Astrocyte (in vitro differentiated cells and primary cell): ENCODE measurements at places on chromosomes 11 and 22. TPM values are rescaled to one million over a fixed set of nuclear protein-coding genes. Genes with fewer than 3 reads are reported as not detected.

Gene DEFB131B
- total RNA-seq: not detected in 2 replicates

Gene OR51E2
- 0.27 and 0.38 TPM in 2 replicates for total RNA-seq

Gene OR52N4
- total RNA-seq: not detected in 2 replicates

Gene ISX
- total RNA-seq: not detected in 2 replicates

GRCh38 chr11:1752907-1753228 lies 2.5 kb upstream of the IFITM10 start:
- H3K4me1 ChIP-seq: peaks cover 31% of the 10 kb centered on the region

GRCh38 chr22:37310075-37310606 lies 27.8 kb downstream of the CYTH4 start:
- no peak for DNase-seq
- H3K4me1 ChIP-seq: peaks cover 55% of the 10 kb centered on the region
- H3K36me3 ChIP-seq: no peaks in the 10 kb centered on the region
- no peak overlapping the region for H3K4me3 ChIP-seq
- H3K27me3 ChIP-seq: no peaks in the 10 kb centered on the region
- no peak overlapping the region for H3K27ac ChIP-seq

DNA sequence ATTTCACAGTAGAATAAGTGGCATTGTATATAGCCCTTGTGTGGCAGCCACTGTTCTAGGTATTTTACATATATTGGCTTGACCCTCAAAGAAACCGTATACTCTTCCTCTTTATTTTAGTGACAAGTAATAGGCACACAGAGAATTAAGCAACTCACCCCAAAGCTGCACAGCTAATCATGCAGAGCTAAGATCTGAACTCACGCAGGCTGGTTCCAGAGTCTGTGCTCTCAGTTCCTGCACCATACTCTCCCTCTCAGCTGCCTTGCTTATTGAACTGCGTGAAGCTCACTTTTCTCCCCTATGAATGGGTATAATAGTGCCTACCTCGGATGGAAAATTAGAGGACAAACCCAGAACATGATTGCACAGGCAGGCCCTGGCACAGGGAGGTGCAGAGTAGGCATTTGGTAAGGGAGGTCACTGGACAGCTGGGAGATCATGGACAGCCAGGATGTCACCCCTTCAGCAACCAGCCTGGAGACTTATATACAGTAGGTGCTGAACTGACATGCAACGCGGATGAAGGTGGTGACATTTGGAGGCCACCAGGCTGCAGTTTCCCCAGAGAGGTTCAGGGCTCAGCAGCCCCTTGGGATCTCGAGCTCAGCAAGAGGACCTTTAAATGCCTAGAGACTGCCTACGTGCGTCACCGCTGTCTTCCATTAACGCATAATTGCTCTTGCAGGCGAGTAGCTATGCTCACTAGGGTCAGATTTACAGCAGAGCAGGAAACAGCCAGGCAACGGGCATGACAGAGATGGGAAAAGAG lies 78.4 kb upstream of the TP53I11 start:
- no peaks in the 10 kb centered on the region for H3K36me3 ChIP-seq
- no peak for DNase-seq
- peaks cover 42% of the 10 kb centered on the region for H3K27me3 ChIP-seq
- H3K4me3 ChIP-seq: no peak overlapping the region

GRCh38 chr11:61131586-61131985 lies 29.3 kb downstream of the CD5 start:
- no peak for DNase-seq
- H3K27ac ChIP-seq: no peak overlapping the region
- H3K4me3 ChIP-seq: no peak overlapping the region
- H3K36me3 ChIP-seq: peaks cover 4% of the 10 kb centered on the region

DNA sequence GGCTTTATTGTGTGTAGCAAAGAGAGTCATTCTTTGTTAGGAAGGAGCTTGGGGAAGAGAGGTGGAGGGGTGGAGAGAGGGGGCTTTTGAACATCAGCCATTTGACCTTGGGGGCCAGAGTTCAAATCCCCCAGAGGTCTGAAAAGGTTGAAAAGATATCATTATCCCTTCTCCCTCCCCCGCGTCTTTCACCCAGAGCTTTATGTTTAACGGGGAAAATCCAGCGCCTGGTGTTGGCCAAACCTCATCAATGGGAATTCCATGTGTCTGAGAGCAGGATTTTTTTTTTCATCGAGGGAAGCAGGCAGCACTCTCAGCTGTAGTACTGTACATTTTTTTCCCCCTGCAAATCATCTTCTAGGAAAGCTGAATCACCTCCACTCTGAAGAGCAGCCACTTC lies 122.4 kb upstream of the HSD17B12 start:
- peaks cover 75% of the 10 kb centered on the region for H3K27me3 ChIP-seq
- no peak overlapping the region for H3K27ac ChIP-seq
- H3K36me3 ChIP-seq: no peaks in the 10 kb centered on the region
- no peaks in the 10 kb centered on the region for H3K4me1 ChIP-seq
- H3K4me3 ChIP-seq: no peak overlapping the region

DNA sequence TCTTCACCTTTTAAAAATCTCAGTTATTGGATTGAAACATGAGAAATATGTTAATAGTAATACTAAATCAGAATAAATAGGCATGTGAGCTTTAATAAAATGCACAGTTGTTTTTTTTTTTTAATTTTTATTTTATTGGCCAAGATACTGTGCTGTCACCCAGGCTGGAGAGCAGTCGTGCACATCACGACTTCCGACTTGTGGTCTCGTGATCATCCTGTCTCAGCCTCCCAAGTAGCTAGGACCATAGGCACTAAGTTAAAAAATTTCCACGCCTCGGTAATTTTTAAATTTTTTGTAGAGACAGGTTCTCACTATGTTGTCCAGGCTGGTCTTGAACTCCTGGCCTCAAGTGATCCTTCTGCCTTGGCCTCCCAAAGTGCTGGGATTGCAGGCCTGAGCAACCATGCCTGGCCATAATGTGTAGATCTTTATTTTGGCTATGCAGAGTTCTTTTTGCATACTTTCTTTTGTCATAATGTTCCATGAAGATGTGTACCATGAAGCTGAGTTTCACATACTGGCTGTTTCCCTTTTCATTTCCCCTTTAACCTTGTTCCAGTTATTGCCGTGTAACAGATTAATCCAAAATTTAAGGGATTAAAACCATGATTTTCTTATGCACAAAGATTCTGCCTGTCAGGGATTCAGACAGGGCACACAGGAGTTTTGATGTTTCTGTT lies 16.0 kb downstream of the CAPRIN1 start:
- H3K4me3 ChIP-seq: no peak overlapping the region
- DNase-seq: no peak
- H3K27me3 ChIP-seq: no peaks in the 10 kb centered on the region
- peak overlapping the region; percentile 34 for H3K27ac ChIP-seq

GRCh38 chr22:19889951-19890350 lies 35.3 kb upstream of the GNB1L start:
- no peaks in the 10 kb centered on the region for H3K36me3 ChIP-seq
- peaks cover 33% of the 10 kb centered on the region for H3K4me1 ChIP-seq
- no peak overlapping the region for H3K4me3 ChIP-seq
- no peak overlapping the region for H3K27ac ChIP-seq
- no peaks in the 10 kb centered on the region for H3K27me3 ChIP-seq

DNA sequence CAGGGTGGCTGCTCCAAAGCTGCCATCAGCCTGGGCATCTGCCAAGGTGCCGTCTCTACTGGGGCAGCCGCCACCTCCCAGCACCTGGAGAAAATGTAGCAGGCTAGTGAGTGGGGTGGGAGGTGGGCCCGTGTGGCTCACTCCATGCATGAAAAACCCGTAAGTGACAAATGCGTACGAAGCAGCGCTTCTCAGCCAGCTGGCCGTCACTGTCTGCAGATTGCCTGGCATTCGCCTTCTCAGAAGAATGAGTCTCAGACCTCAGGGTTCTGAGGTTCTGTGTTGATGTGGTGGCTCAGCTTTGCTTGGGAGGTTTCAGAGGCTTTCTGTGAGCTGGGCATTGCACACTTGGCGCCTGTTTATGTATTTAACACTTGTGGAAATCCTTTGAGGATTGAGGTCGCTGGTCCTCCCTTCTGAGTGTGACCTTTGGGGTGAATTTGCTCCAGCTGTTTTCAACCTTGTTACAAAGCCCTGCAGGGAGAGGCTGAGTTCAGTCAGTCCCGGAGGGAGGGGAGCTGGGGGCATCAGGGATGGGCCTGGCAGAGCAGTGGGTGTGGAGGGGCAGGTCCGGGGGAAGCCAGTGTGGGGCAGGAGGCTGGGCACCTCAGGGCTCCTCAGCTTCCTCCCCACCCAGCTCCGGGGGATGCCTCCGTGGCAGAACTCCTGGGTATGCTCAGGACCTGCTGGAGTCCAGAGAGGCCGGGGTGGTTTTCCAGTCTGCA lies 977.0 kb downstream of the TBC1D22A start:
- no peaks in the 10 kb centered on the region for H3K27me3 ChIP-seq
- no peak overlapping the region for H3K4me3 ChIP-seq

DNA sequence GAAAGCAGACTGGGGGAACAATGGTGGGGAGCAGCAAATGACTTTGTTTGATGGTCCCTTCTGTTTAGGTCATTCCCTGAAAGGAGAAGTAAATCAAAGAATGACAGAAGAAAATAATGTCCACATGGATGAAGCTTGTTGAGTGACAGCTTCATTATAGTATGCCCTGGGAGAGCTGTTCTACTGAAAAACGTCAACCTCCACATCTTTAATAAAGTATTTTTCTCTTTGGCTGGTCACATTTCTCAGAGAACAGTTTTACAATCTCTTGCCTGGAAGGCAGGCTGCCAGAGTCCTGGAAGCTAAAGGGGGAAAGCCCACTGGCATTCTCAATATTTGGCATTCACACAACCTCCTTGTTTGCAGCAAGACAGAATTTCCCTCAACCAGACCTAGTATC lies 287.9 kb downstream of the SWAP70 start:
- DNase-seq: no peak
- no peaks in the 10 kb centered on the region for H3K36me3 ChIP-seq
- no peaks in the 10 kb centered on the region for H3K4me1 ChIP-seq
- H3K27ac ChIP-seq: no peak overlapping the region

GRCh38 chr22:49281467-49282340 lies 546.0 kb downstream of the BRD1 start:
- H3K27me3 ChIP-seq: no peaks in the 10 kb centered on the region
- H3K27ac ChIP-seq: no peak overlapping the region
- no peaks in the 10 kb centered on the region for H3K36me3 ChIP-seq
- peak; percentile 0 for DNase-seq
- no peak overlapping the region for H3K4me3 ChIP-seq

DNA sequence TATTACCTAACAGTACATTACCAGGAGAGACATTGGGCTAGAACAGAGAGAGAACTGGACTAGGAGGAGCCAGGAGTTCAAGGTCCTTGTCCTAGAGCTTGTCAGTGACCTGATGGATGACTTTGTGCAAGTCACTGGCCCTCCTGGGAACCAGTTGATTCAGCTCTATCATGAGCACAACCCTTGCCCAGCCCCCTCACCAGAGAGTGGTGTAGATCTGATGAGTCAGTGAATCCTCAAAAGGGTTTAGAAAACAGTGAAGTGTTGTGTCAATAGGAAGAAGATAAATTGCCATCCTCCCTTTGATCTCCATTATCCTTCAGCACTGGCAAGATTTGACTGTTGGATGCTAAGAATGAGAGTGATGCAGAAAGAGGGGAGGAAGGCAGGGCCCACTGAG lies 24.3 kb downstream of the NEU3 start:
- H3K27me3 ChIP-seq: no peaks in the 10 kb centered on the region
- no peak for DNase-seq
- no peak overlapping the region for H3K4me3 ChIP-seq
- H3K36me3 ChIP-seq: peaks cover 3% of the 10 kb centered on the region

DNA sequence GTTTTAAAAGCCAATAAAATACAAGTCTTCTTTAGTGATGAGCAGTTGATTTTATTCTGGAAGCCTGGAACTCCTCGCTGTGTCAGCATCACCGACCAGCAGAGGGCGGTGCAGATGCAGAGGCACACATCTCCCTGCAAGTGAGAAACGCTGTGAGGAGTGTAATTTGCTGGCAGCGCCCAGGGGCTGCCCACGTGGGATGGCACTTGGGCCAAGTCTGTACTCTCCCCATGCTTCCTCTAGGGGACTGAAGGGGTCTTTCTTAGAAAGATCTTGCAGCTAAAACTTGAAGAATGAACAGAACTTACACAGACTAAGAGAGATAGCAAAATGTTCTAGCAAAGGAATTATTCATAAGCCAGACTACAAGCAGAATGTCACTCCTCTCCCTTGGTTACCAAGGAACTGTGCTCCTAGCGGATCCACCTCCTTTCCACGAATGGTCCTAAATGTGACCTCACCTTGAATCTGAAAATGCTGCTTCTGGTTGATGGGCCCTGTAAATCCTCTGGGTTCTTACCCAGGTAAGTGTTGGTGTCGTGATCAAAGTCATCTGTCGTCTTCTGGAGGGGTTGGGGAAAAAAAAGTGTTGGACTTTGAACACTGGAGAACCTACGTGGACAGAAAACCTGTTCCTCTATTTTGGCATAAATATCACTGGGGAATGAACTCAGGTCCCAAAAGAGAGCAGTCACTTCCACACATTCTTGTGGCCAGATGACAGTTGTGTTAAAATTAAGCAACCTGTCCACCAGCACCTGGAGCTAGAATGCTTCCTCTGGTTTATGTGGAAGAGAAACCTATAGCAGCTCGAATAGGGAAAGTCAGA lies 31.8 kb downstream of the CNTF start:
- DNase-seq: peak; percentile 46
- H3K27me3 ChIP-seq: peaks cover 4% of the 10 kb centered on the region
- no peak overlapping the region for H3K4me3 ChIP-seq
- H3K36me3 ChIP-seq: no peaks in the 10 kb centered on the region
- H3K27ac ChIP-seq: no peak overlapping the region
- H3K4me1 ChIP-seq: no peaks in the 10 kb centered on the region

GRCh38 chr11:71449596-71449995 lies 1.4 kb upstream of the DHCR7 start:
- peaks cover 26% of the 10 kb centered on the region for H3K4me1 ChIP-seq
- H3K27ac ChIP-seq: no peak overlapping the region
- no peaks in the 10 kb centered on the region for H3K27me3 ChIP-seq
- H3K36me3 ChIP-seq: peaks cover 11% of the 10 kb centered on the region
- peak overlapping the region; percentile 91 for H3K4me3 ChIP-seq

- no peaks in the 10 kb centered on the region for H3K36me3 ChIP-seq
- no peaks in the 10 kb centered on the region for H3K27me3 ChIP-seq
- DNase-seq: no peak
- H3K27ac ChIP-seq: no peak overlapping the region
- no peaks in the 10 kb centered on the region for H3K4me1 ChIP-seq
Observed at GRCh38 chr22:33255791-33256190, 197.6 kb upstream of the SYN3 start.

DNA sequence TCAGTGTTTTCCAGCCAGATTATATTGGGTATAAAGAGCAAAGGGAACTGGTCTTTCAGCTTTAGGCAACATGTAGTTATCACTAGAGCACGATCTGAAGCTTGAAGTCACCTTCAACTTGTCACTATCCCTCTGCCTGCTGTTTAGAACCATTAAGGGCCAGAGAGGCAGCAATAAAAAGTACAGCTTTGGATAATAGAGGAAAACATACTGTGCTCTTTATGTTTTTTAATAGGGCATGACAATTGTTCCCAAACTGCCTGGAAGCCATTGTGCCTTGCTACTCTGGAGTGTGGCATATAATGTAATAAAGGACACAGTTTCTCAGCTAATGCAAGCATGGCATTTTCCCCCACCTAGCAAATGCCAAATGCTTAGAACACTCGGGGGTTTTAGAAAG lies 1912.0 kb upstream of the RAG2 start:
- no peak for DNase-seq
- no peaks in the 10 kb centered on the region for H3K36me3 ChIP-seq
- no peak overlapping the region for H3K4me3 ChIP-seq
- no peaks in the 10 kb centered on the region for H3K4me1 ChIP-seq
- no peak overlapping the region for H3K27ac ChIP-seq
- no peaks in the 10 kb centered on the region for H3K27me3 ChIP-seq
